ENCODE measurements at places on chromosomes 3 and 15.

GRCh38 chr3:53768478-53769459 lies 77.5 kb downstream of the CHDH start:
- no peak for DNase-seq

DNA sequence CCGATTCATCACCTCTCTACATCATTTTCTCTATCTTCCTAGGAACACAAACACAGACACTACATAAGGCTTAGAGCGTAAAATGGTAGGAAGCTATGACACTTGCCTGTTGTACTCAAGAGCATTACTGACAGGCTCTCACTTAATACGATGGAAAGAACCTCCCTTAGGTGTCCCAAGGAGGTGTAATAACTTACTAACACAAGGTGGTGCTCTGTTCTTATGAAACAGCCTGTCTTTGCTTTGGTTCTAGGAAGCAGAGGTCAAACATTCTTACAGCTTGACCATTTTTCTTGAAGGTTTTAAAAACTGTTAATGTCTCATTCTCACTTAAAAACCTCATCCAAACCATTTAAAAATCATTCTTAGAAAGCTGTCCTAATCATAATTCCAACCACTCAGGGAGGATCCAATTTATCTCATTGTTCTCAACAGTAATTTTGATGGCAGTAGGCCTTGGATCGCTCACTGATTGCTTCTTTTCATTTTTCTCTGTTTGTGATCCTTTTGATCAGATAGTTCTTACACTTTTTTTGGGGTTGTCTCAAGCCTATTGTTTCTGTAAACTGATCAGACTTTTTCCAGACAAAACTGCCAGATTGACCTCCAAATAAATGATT lies 317.8 kb upstream of the AGTR1 start:
- no peak for DNase-seq

GRCh38 chr15:56428821-56429458 lies 36.0 kb downstream of the MNS1 start:
- no peak for DNase-seq

- no peak for DNase-seq
These were observed 166.7 kb downstream of the STT3B start for GRCh38 chr3:31699309-31699953.

- no peak for DNase-seq
These were observed 27.6 kb downstream of the GNB5 start for GRCh38 chr15:52163321-52164190.

DNA sequence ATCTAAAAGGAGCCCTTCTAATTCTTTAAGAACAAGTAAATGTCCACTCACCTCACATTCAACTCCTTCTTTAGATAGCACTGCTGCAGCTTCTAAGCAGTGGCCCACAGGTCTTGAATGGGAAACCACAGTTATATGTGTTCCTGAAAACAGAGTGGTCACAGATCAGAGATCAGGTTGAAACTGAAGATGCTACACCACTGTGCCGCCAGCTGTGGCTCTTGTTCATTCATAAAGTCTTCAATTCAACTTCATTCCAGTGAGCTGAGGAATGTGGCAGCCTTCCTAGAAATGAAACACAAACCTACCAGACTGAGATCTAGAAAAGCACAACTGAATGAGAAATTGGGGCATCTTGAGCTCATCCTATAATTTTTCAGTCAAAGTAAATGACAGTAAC lies 4.0 kb downstream of the PDHB start:
- no peak for DNase-seq

GRCh38 chr3:146493221-146493620 lies 23.9 kb upstream of the PLSCR2 start:
- no peak for DNase-seq

GRCh38 chr3:5138214-5138981 lies 16.3 kb downstream of the ARL8B start:
- no peak for DNase-seq

DNA sequence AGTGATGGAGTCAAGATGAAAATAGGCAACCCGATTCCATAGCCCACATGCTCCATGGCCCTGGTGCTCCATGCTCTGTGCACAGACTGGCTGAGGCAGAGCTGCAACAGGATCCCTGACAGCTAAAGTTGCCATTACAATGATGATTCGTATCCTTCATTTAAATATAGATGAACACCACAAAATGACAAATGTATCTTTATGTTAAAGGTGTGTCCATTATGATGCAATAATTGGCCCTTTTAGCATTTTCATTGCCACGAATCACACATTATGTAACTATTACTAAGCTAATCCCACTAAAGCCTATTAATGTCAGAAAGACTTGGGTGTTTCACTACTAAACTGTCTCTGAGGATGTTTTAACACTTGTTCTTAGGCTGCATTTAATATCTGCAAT lies 270.2 kb upstream of the THBS1 start:
- no peak for DNase-seq

DNA sequence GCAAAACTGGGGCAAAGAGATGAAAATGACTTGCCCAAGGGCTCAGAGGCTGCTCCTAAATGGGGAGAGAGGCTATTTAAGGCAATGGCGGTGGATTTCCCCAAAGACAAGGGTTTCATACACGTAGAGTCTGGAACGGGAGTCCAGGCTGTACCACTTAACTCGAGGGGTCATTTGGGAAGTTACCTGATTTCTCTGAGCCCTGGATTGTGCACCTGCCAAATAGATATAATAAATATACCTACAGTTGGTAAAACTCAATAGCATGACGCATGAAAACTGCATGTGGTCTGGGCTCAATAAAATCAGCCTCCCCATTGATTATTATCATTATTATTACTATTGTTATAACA lies 1.3 kb upstream of the ITPR1 start:
- DNase-seq: no peak

DNA sequence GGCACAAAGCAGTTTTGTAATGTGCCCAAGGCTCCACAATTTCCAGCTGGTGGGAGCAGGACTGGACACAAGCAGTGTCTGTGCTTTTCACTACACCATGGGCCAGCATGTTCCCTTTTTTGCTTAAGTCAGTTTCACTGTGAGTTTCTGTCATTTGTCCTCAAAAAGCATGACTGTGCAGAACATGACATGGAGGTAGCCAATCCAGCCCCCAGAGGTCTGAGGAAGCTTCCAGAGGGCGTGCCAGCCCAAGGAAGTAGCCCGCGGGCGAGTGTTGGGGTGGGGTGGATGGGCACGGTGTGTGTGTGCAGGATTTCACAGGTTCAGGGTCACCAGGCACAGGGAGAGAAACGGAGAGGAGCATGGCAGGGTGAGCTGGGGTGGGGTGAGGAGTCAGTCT lies 8.0 kb upstream of the EEFSEC start:
- DNase-seq: no peak

- no peak for DNase-seq
These were observed 243.5 kb upstream of the MANF start for GRCh38 chr3:51141573-51141972.

DNA sequence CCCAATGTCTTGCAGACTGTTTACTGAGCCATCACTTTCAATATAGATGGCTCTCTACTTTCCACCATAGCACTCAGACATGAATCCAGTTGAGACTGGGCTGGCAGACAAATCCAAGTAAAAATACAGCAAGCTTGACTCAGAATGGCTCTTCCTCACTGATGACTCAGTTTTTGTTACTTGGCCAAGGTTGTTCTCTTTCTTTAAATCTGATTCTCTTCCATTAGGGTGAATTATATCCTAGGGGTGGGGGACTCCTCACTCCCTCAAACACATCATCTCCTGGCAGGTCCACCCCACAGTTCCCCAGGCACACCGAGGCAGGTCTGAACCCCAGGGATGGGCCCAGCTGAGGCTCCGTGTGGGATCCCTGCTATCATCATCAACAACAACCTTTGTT lies 157.9 kb downstream of the MEX3B start:
- DNase-seq: no peak

DNA sequence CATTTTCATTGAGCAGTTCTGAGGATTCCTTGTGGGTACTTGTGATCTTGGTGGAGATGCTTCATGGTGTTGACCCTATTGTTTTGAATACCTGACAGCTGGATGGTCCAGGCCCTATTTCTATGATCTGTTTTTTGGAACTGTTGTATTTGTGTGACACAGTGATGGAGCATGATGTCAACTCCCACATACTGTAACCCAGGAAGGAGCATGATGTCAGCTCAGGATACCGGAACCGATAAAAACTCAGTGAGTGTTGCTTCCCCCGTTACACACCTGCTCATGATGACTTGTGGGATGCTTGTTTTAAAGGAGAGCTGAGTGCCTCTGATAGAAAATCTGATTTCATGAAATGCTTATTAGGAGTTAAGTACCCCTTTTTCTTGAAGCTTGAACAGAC lies 45.1 kb downstream of the ZBTB38 start:
- no peak for DNase-seq

DNA sequence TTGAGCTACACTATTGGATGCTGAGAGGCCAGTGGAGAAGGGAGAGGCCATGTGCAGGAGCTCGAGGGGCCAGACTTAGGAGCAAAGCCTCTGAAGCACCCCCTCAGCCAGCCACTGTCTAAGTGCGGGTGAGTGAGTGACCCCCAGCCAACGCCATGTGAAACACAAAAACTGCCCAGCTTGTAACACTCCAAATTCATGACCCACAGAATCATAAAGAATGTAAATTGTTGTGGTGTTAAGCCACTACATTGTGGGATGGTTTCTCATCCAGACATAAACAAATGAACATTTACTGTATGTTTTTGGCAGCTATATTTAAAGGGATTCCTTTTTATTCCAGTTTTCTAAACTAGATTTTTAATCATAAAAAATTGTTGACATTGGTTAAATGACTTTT lies 27.2 kb upstream of the TMEM158 start:
- no peak for DNase-seq

- DNase-seq: no peak
These were observed 245.3 kb upstream of the ZPLD1 start for GRCh38 chr3:102189541-102189940.

GRCh38 chr15:57732526-57733331 lies 26.2 kb downstream of the POLR2M start:
- peak; percentile 47 for DNase-seq

GRCh38 chr3:55362210-55362960 lies 124.7 kb downstream of the WNT5A start:
- DNase-seq: no peak

GRCh38 chr15:59998305-59998949 lies 5.7 kb upstream of the FOXB1 start:
- no peak for DNase-seq

- DNase-seq: no peak
These were observed 52.9 kb downstream of the SIDT1 start for GRCh38 chr3:113585228-113585627.

DNA sequence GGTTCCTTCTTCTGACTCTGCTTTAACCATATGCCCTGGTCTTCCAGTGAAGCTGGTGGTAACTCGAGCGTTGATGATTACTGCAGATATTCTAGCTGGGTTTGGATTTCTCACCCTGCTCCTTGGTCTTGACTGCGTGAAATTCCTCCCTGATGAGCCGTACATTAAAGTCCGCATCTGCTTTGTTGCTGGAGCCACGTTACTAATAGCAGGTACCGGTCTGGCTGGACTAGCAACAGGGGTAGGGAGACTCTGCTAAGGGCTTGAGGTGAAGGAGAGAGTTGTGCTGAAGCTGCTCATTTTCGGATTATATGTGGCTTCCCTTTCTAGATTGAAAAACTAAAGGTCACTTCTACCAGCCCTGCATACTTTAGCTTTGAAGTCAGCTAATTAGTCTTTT lies 16.8 kb downstream of the CLDN16 start:
- no peak for DNase-seq

GRCh38 chr3:194107107-194107506 lies 28.8 kb upstream of the HES1 start:
- no peak for DNase-seq

- peak; percentile 44 for DNase-seq
These were observed 17.2 kb downstream of the TNFAIP8L3 start for GRCh38 chr15:51077221-51078153.

GRCh38 chr15:78859971-78860719 lies 12.5 kb upstream of the MORF4L1 start:
- DNase-seq: peak; percentile 77

DNA sequence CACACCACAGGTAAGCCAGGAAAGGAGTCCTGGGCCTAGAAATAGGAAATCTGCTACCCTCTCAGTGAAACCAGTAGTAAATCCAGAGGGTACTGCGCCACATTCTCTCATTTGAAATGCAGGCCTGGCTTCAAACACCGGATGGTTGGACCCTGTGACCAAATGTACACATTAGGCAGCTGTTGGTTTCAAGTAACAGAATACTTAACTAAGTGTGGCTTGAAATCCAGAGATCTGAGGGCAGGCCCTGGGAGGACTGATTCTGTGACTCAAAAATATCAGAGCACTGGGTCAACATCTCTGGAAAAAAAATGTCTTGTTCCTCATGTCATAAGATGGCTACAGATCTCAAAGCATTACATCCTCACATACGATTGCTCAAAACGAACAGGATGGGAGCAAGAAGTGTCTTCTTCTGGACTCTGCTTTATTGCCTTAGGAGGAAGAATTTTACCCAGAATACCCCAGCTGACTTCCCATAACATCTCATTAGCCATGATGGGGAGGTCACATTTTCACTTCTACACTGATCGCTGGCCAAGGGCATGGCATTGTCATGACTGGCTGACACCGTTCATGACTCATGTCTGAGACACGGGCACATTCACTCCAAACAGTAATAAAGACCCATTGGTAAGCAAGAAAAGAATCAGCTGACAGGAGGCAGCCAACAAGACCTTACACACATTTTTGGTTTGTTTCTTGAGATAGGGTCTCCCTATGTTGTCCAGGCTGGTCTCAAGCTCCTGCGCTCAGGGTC lies 166.0 kb downstream of the ARRDC4 start:
- no peak for DNase-seq

- no peak for DNase-seq
These were observed at the start of gene LOXL1 for GRCh38 chr15:73926219-73927002. TSS of gene LOXL1 (plus strand) at chr15:73926462. CDS start at chr15:73926784, 322 bp downstream.

DNA sequence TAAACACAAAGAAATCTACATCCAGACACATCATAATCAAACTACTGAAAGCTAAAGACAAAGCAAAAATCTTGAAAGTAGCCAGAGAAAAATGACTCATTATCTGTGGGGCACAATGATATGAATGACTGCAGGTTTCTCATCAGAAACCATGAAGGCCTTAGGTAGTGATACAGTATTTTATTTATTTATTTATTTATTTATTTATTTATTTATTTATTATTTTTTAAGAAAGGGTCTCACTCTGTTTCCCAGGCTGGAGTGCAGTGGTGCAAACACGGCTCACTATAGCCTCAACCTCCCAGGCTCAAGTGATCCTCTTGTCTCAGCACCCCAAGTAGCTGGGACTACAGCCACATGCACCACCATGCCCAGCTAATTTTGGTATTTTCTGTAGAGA lies 15.2 kb downstream of the CCK start:
- DNase-seq: no peak

- no peak for DNase-seq
These were observed 159.6 kb upstream of the IL12A start for GRCh38 chr3:159829056-159829455.

DNA sequence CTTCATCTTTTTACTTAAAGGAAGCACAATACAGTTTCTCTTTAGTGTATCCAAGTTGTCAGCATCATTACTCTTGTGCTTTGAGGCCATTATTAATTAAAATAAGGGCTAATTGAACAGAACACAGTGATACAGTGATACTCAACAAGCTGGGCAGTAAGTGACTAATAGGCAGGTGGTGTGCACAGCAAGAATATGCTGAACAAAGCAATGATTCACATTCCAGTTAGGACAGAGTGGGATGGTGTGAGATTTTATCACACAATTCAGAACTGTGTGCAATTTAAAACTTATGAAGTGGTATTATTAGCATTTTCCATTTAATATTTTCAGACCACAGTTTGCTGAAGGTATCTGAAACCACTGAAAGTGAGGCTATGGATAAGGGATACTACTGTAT lies 116.9 kb downstream of the PLOD2 start:
- no peak for DNase-seq

GRCh38 chr3:126013751-126014156 lies 44.8 kb downstream of the ROPN1B start:
- no peak for DNase-seq

GRCh38 chr3:149848238-149848637 lies 35.2 kb downstream of the RNF13 start:
- no peak for DNase-seq
